ENCODE measurements at places on chromosomes 6 and 20. TPM values are rescaled to one million over a fixed set of nuclear protein-coding genes. Genes with fewer than 3 reads are reported as not detected.

C4A gene
- total RNA-seq = 30.2 TPM

SLPI gene
- 56.0 TPM for total RNA-seq

UBE2C gene
- total RNA-seq = not detected

COL9A1 gene
- not detected for total RNA-seq

ENPP1 gene
- 40.5 TPM for total RNA-seq

RIMS1 gene
- total RNA-seq = 3.5 TPM

DEFB115 gene
- not detected for total RNA-seq

C6orf163 gene
- total RNA-seq = 4.7 TPM

TNXB gene
- 194 TPM for total RNA-seq

TSPO2 gene
- not detected for total RNA-seq

PDE10A gene
- total RNA-seq = 7.0 TPM

MICB gene
- total RNA-seq = 4.1 TPM

SOX18 gene
- total RNA-seq = 4.2 TPM

RBBP8NL gene
- not detected for total RNA-seq

HRH3 gene
- not detected for total RNA-seq

PRDM13 gene
- total RNA-seq = not detected

HLA-DOB gene
- total RNA-seq = not detected

CLDN20 gene
- total RNA-seq = not detected

EEF1E1 gene
- total RNA-seq = 26.8 TPM

DNA sequence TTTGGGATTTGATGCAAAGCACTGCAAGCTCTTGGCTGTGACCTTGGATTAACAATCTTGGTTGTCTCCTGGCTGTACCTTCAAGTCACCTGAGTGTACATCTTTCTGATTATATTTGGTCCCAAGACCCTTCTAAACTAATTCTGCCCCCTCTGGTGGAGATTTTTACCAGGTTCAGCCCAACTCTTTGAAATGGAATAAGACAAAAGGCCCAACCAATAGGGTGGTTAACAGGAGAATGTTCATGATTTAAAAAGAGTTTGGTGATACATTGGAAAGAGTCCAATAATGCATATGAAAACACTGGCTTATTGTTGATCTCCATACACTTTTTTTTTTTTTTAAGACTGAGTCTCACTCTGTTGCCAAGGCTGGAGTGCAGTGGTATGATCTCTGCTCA, 77.5 kb upstream of the CD83 start:
- no peak for DNase-seq

DNA sequence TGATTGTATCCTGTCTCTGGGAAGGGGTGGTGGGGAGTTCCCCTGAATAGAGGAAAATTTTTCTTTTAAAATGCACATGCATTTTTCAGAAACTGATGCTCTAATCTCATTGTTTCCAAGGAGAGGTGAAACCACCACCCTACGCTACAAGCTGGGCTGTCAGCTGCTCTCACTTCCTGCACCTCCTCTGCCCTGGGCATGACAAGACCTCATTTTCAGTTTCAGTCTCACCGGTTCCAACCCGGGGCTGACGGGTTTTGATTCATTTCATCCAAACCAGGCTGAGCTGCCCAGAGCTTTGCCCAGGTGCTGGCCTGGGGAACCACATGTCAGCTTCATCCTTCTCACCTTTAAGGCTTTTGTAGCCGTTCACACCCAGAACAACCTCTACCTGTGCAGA, 99.7 kb downstream of the EYA2 start:
- DNase-seq = no peak

DNA sequence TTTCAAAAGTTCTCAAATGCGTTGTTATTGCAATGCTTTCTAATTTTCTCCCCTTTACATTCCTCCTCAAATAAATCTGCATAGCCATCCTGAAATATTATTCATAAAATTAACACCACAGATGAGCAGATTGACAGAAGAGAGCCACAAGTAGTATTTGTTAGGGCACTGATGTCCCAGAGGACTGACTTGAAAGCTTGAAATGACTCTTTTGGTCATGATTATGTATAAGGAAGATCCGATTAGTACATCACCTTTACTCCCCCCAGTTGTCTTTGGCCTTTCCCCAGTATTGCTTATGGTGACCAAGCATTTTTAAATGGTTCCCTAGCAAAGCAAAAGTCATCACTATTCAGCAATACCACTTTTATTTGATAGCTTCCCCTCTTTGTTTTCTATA, 187.6 kb downstream of the ADAT2 start:
- no peak for DNase-seq

DNA sequence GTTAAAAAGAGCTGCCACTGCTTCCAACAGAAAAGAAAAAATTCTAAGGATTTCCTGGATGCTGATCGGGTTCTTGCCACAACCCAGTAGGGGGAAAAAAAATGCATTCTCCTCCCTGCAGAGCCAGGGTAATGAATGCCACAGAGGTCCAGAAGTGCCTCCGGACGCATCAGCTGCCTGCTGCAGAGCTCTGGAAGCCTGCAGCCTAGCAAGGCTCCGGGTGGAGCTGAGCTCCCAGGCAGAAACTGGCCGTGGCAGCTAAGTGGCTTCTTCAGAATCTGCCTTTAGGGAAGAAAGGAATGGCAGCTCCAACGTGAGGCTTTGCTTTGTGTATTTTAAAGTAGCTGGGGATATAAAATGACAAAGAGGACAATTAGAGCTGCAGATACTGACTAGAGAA, 155.0 kb downstream of the CFAP61 start:
- no peak for DNase-seq

- no peak for DNase-seq
Observed at GRCh38 chr20:54577637-54578036, 102.2 kb downstream of the DOK5 start.

DNA sequence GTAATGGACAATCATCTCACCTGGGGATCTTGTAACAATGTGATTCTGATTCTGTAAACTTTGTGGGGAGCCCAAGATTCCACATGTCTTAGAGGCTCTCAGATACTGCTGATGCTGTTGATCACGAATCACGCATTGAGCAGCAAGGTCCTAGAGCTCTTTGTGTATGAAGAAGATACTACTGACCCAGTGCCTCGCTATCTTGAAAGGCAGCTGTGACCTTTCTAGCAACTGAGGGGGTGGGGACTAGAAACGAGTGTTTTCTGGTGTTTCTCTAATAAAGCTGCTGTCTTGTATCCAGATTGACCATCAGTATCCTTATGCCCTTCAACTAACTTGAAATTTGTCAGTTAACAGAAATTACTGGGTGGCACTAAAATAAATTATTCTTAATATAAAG, 142.9 kb downstream of the MTHFD1L start:
- no peak for DNase-seq

- no peak for DNase-seq
Observed at GRCh38 chr6:34909320-34909883, 20.3 kb downstream of the ANKS1A start.

GRCh38 chr20:42652266-42652665, 537.4 kb downstream of the PTPRT start:
- no peak for DNase-seq

- DNase-seq = no peak
Observed at GRCh38 chr20:37283530-37284195, 5.8 kb upstream of the MANBAL start.

DNA sequence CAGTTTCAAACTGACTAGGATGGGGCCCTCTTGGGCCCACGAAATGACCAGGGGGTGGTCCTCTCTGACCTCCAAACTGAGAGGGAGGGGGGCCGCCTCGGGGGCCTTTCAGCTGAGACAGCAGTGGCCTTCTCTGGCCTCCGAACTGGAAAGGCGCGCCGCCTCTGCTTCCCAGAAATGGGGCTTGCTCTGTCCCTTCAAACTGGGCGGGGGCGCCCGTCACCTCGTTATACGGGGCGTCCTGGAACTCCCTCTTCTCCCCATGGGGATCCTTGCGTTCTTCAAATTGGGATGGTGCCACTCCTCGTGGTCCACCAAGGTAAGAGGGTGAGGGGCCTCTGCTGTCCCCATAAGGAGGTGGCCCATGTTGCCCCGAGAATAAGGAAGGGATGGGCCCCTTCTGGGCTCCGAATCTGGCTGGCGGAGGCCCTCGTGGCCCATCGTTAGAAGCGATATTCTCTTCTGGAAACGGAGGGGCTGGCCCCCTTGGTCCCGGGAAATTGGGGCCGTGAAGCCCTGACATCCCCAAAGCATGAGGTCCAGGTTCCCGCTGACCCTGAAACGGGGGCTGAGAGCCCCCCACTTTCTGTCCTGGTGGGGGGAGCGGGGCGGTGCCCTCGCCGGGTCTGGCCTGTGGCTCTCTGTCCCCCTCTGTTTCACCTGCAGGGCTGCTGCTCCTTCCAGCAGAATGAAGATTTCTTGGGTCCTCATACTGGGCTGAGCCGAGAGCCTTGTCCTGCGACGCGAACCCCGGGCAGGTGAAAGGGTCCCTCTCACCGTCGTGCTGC, 18.7 kb upstream of the TCFL5 start:
- DNase-seq = no peak

DNA sequence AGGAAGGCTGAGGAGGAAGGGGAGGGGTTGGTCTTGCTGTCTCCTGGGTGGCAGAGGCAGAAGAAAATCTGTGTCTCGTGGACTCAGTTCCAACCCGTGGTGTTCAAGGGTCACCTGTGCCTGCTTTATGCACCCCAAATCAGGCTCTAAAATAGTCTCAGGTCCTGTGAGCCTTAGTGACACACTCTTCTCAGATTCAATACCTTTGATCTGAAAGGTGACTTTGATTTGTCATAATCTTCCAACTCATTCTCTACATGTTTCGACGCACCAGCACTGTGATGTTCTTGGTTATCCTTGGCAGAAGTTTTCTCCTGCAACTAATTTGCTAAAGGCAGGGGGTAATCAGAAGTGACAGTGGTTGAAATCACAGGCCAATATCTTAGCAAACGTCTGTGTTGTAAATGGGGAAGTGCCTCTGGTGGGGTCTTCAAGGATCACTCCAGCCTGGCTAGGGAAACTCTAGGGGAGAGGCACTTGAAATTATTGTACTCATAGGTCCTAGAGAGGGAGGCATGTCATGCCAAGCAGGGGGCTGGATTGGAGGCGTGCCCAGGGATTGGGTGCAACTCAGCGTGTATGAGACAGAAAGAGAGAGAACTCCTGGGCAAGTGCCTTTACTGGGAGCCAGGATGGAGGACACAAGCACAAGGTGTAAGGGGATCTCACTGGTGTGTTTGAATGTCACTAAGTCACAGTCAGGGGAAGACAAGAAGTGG, 19.0 kb upstream of the PRND start:
- no peak for DNase-seq

- DNase-seq = no peak
Observed at GRCh38 chr6:79571030-79571367, 33.8 kb upstream of the LCA5 start.

- peak; percentile 4 for DNase-seq
Observed at GRCh38 chr6:140062043-140063020, 687.9 kb upstream of the CITED2 start.

- no peak for DNase-seq
Observed at GRCh38 chr20:6086868-6087267, 33.0 kb upstream of the LRRN4 start.

GRCh38 chr6:46734867-46735719, at the start of gene PLA2G7:
TSS of gene PLA2G7 (minus strand) at chr6:46735375. CDS start at chr6:46722891, 12,484 bp downstream.
- no peak for DNase-seq

- no peak for DNase-seq
Observed at GRCh38 chr20:24470746-24471582, 1.5 kb downstream of the SYNDIG1 start.

DNA sequence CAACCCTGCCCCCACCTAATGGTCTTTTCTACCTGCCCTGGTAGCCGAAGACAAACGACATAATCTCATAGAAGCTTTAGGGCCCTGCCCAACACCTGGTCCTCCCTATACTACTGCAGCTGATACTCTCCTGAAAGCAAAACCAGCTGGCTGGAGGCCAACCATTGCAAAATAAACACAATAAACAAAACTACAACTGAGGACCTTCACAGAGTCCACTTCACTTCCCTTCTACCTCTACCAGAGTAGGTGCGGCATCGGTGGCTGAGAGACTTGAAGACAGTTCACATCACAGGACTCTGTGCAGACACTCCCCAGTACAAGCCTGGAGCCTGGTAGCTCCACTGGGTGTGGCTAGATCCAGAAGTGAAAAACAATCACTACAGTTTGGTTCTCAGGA, 476.2 kb downstream of the MMUT start:
- DNase-seq = no peak

DNA sequence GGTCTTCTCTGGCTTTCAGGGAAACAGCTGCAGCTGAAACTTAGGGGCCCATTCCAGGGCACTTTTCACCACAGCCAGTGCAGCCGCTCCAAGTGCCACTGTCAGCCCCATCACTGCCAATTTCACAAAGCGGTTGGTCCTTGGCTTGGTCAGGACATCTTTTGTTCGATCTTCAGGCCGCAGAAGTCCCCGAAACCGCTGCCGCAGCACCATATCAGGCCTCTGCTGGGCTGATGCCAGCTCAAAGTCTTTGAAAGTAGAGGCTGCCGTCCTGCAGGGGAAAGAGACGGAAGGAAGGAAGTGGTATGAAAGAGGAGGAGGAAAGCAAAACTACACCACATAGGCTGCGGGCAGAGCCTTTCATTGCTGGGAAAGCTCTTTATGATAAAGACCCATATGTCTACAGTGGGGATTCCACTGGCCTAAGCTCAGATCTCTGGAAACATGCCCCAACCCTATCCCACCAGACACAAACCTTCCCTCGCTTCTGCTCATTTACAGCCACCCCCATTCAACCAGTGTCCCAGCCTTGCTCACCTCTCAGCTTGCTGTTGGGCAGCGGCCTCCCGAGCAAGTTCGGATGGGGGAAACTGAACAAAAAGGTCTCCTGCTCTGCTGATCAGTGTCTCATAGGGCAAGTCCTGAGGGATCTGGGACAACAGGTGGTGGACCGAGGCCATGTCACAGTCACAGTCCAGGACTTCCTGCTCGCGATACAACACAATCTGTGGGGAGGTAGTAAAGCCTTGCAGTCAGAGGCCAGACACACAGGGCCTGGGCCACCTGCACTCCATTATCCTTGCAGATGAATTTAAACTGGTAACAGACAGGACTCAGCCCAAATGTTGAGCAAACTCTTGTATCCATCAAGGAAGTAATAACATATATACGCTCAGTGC, 23.5 kb downstream of the TBC1D20 start:
- no peak for DNase-seq

- DNase-seq = no peak
Observed at GRCh38 chr20:31707994-31708735, 14.5 kb downstream of the BCL2L1 start.

- DNase-seq = no peak
Observed at GRCh38 chr20:10649080-10649796, 24.6 kb downstream of the JAG1 start.

GRCh38 chr20:59082981-59083380, 40.4 kb upstream of the PRELID3B start:
- DNase-seq = no peak

DNA sequence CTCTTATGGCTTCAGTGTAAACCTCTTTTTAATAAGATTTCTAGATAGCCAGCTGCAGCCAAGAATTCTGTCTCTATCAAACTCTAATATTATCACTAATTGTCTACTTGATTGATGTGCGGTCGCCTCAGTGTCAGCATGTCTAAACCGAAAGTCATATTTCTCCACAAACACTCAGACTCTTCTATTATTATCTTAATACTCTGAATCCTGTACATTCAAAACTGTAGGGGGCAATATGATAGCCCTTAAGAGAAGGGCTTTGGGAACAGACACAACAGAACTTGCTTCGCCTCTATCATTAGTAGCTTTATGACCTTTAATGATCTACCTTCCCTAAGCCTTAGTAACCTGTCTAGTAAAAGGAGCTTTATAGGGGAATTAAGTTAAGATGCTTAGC, 379.7 kb upstream of the PTCHD4 start:
- DNase-seq = no peak
